ENCODE measurements at places on chromosomes 1 and 21.

DNA sequence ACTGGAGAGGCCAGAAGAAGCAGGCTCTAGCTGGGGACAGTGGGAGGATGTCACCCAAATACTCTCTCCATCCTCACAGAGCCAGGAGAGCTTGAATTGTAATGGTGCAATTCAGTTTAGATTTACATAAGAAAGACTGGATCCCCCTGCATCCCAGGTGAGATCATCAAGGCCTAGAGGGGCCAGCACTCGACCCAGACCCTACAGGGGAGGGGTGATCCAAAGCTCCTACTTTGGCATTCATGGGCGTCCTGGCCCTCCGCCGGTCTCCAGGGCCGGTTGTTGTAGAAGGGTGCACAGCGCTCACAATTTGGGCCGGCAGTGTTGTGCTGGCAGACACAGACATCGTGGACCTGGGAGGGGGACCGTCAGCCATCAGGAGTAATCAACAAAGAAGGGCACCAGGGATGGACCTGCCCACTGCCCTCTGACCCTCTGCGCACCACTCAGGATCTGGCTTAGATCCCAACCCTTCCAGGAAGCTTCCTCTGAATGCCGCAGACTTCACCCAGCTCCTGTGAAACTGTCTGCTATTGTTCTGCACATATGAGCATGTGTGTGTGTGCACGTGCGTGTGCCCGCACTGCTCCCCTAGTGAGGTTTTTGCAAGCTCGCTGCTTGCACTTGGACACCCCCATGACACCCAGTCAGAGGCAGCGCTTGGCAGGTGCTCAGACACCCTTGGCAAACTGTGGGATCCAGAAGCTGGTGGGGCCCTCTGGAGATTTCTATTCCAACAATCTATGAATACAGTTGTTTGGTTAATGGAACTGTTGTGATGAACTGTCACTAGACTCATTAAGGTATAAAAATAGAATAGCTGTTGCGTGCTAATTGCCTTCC lies 21.6 kb downstream of the LAMB3 start:
- no peak for DNase-seq

DNA sequence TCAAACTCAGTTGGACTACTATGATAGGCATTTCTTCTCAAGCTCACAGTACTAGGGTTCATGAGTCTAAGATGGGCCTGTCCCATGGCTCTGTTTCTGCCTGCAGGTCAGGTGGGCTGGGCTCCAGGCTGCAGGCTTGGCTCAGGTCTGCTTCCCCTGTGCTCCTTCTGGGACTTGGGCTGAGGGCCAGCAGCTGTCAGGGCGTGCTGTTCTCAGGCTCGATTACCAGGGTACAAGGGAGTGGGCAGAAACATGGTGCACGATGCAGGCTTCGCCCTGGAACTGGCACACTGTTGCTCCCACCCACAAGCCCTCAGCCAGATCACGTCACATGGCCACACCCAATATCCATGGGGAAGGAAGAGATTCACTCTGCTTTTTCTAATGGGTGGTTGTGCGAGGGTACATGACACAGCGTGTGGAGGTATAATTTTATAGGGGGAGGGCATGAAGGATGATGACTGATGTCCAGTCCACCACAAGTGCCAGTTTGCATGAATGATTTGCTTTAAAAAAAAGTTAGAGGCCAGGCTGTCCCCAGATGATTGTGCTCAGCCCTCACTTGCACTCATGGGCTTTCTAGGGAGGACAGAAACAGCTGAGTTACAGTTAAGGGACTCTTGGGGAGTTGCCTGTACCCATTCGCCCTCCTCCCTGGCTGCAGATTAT lies 118.0 kb downstream of the ACTL8 start:
- DNase-seq: no peak

DNA sequence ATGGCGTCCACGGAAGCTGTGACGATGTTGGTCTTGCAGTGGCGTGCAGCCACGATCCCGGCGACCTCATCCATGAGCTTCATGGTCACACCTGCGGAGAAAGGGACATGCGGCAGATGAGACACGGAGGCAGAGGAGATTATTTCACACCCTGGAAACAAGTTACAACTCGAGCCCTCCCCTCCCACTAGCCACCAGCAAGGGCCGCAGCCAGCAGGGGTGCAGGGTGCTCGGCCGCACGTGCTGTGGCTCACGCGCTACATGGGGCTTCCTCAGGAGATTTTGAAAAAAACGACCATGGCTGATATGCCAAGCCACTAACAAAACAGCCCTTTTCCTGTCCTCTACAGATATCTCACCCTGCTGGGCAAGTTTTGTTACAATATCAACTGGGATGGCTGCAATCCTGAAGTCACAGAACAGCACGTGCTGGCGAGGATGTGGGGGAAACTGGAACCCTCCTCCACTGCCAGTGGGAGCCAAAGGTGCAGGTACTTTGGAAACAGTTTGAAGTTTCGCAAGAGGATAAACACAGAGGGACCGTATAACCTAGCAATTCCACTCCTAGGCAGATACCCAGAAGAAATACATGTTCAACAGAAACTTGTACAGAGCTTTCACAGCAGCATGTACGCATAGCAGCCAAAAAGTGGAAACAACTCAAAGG lies 34.1 kb upstream of the GPR153 start:
- DNase-seq: peak; percentile 22

DNA sequence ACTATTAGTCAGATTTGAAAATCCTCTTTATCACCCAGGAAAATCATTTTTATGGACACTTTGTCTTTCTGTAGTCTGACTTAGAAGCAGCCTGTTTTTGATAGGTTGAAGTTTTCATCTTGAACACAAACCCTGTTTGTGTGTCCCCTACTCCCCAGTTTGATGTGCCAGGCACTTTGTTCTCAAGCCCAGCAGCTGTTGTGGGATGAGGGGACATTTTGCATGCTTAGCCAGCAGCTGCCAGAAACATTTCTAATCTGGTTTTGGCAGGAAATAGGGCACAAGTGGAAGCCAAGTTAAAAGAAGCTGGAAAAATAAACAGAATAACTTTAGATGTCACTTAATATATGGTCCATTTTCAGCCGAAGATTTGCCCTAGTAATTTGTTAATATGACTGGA lies 29.9 kb downstream of the ACTN2 start:
- DNase-seq: no peak

- DNase-seq: no peak
Measured at GRCh38 chr1:221303623-221304022, 424.4 kb downstream of the HLX start.

DNA sequence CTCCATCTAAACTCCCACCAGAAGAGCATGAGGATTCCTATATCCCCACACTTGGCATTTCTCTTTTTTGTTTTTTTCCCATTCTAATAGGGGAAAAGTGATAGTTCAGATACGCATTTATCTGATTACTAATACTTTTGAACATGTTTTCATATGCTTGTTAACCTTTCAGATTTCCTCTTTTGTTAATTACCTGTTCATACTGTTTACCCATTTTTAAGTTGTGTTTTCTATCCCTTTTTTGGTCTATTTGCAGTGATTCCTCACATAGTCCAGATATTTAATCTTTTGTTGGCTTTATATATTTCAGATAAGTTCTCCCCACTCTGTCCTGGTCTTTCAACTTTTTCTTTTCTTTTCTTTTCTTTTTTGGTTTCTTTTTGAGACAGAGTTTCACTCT lies 13.6 kb upstream of the PIGK start:
- no peak for DNase-seq

- peak; percentile 73 for DNase-seq
Measured at GRCh38 chr1:159008744-159009188, 941 bp upstream of the IFI16 start.

- DNase-seq: no peak
Measured at GRCh38 chr21:43640400-43640799, 18.9 kb downstream of the HSF2BP start.

- no peak for DNase-seq
Measured at GRCh38 chr1:224543453-224543852, 72.7 kb upstream of the CNIH3 start.

DNA sequence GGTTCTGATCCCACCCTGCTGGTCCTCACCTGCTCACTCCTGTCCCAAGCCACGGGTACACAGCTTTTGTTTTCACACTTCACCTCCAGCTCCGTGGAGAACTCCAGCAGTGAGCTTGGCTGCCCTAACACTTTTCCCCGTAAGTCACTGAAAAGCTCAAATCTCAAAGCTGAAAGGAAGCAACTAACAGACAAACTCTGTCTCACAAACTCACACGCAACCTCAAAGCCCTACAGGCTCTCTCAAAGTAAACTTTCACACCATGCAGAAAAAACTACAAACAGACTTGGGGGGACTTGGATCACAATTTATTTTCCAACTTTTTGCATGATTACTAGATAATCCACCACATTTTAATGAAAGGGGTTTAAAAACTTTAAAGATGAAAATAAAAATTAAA lies 88.3 kb downstream of the AK5 start:
- DNase-seq: no peak

GRCh38 chr1:109263234-109263596 lies 13.9 kb downstream of the CELSR2 start:
- no peak for DNase-seq

GRCh38 chr1:206469411-206469932 lies 804 bp upstream of the IKBKE start:
- peak; percentile 60 for DNase-seq

GRCh38 chr1:14603645-14604044 lies 5.2 kb downstream of the KAZN start:
- no peak for DNase-seq

DNA sequence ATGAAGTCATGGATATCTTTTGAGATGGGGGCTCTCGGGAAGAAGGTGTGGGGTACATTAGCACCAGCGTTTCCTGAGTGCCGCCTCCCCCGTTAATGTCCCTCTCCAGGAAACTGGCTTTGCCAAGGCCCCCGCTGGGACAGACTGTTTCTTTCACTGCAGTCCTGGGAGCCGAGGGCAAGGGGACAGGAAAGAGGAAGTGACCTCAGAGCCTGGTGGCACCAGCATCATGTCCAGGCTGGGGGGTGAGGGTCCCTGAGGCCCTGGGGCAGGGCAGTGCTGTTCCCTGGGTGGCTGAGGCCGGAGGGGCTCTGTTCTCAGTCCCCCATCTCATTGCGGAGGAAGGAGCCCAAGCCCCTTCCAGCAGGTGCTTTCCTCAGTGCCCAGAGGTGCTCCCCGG lies 5.8 kb downstream of the PFKL start:
- DNase-seq: no peak

DNA sequence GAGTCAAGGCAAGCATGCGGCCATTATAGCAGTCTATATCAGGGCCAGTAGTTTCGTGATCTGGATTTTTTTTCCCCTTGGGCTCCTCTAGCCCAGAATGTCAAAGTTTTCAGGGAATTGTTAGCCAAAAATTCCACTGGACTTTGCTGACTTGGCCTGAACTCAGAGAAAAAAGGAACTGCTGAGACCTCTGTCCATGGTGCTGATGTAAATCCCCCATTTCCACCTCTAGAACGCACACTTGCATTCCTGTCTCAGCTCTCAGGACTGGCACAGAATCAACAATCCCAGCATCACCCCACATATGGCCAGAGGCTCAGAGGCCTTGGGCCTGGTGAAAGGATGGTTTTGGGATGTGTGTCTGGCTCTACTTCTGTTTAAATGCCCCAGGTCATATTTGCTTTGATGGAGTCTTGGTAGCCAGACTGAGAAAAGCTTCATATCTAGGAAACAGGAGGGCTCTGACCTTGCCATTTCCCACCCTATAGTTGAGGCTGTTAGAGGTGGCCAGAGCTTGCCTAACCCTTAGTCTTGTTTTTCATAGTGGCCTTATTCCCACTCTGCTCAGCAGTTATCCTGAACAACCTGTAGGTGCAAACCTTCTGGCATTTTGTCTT lies 16.9 kb upstream of the EFCAB14 start:
- peak; percentile 31 for DNase-seq
